ENCODE measurements at places on chromosomes 16 and 17.

GRCh38 chr17:7858522-7858810 lies 663 bp downstream of the CYB5D1 start:
- DNase-seq: peak; percentile 52

DNA sequence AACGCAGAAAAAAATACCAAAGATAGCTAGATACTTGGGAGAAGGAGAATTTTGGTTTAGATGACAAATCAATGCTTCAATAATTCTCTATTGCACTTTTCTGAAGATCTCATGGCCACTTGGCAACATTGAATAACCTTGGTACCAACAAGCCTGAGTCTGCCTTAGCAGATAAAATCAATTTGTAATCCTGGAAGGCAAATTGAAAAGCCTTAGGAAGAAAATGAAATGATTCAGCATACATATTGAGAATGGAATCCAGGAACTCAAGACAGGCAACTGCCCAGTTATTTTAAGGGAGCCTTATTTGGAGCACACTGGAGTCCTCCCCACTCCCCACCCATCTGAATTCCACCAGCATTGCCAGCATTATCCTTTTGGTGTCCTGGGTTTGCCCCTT lies 109.3 kb upstream of the SOX9 start:
- DNase-seq: no peak

GRCh38 chr17:81980707-81981343 lies 3.4 kb downstream of the ASPSCR1 start:
- DNase-seq: no peak

DNA sequence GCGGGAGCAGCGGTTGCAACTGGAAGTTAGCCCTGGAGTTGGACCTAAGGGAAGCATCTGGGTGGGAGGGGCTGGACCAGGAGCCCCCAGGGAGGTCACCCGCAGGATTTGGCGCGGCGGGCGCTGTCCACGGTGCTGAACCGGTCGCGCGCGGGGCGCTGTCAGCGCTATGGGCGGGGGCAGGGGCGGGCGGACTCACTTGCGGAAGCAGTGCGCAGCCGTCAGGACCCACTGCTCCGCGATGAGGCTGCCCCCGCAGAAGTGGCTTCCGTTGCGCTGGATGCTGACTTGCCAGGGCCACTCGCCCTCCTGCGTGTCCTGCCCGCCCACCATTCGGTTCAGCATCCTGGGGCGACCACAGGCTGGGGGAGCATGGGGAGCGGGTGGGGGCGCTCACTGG lies 4.5 kb downstream of the PRSS27 start:
- DNase-seq: peak; percentile 72

DNA sequence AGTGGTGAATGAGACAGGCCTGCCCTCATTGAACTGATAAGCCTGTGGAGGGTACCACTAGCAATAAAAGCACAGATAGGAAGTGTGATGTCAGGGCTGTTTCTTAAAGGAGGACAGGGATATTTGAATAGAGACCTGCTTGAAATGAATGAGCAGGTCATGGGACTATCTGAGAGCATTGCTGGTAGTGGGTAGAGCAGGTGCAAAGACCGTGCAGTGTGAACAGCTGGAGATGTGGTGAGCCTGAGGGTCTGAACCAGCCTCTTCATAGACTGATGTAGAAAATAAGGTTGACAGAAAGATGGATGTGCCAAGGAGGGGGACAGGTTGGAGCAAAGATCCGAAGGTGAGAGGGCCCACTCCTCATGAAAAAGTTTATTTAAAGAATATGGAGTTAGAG lies 2.4 kb downstream of the NUP93 start:
- DNase-seq: no peak

GRCh38 chr16:70758786-70759185 lies 42.2 kb downstream of the VAC14 start:
- DNase-seq: no peak

- no peak for DNase-seq
These were observed 114.6 kb downstream of the SLC39A11 start for GRCh38 chr17:72977771-72978417.

DNA sequence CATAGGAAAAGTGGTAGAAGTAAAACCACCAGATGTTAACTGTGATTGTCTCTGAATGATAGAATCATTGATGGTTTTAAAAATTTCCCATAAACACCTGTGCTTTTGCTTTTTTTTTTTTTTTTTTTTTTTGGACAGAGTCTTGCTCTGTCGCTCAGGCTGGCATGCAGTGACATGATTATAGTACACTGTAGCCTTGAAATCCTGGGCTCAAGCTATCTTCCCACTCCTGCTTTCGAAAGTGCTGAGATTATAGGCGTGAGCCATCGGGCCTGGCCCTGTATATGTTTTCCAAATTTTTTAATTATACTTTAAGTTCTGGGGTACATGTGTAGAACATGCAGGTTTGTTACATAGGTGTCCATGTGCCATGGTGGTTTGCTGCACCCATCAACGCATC lies 80.5 kb downstream of the NF1 start:
- DNase-seq: no peak

- peak; percentile 72 for DNase-seq
These were observed 404.1 kb downstream of the WWOX start for GRCh38 chr16:78503602-78504001.

- DNase-seq: peak; percentile 60
These were observed 2.1 kb downstream of the PRKCA start for GRCh38 chr17:66304304-66305174.

DNA sequence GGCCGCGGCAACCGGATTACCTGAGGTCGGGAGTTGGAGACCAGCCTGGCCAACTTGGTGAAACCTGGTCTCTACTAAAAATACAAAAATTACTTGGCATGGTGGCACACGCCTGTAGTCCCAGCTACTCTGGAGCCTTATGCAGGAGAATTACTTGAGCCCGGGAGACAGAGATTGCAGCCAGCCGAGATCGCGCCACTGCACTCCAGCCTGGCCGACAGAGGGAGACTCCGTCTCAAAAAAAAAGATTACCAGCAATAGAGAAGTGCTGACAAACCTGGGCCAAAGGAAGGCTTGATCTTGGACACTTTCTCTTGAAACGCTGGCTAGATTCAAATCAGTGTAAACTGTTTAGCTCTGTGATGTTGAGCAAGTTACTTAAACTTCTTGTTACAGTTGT lies 4.3 kb downstream of the MT1H start:
- DNase-seq: peak; percentile 30

- no peak for DNase-seq
These were observed 34.3 kb upstream of the ERCC4 start for GRCh38 chr16:13885700-13886099.

DNA sequence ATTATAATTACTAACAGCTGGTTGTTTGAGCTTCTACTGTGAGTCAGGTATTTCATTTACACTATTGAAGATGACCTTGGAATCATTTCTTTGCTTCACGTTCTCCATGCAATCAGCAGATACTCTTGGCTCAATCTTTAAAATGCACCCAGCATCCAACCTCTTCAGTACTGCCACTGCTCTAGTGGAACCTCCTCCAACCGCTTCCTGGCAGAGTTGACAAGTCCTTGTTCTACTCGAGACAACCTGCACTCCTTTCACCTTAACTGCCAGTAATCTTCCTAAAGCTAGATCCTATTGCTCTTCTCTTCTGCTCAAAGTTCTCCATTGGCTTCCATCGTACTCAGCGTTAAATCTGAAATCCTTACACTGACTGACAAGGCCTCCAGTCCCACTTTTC lies 86.5 kb downstream of the SYCE1L start:
- no peak for DNase-seq

DNA sequence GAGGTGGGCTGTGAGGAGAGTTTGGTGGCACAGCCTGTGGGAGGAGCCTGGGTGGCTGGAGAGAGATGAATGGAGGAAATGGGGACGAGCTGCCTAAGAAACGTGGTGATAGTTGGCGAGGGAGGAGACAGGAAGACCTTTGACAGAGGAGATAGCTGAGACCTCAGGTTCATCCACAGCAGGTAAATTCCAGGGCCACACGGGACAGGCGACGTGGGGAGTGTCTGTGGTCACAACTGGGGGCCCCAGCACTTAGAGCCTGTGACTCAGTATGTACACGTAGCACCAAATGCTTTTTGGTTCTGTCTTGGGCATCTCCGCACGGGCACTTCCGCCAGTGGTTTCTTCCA lies 7.7 kb downstream of the MINK1 start:
- peak; percentile 13 for DNase-seq

GRCh38 chr17:49352587-49353154 lies 9.4 kb downstream of the ZNF652 start:
- DNase-seq: no peak

DNA sequence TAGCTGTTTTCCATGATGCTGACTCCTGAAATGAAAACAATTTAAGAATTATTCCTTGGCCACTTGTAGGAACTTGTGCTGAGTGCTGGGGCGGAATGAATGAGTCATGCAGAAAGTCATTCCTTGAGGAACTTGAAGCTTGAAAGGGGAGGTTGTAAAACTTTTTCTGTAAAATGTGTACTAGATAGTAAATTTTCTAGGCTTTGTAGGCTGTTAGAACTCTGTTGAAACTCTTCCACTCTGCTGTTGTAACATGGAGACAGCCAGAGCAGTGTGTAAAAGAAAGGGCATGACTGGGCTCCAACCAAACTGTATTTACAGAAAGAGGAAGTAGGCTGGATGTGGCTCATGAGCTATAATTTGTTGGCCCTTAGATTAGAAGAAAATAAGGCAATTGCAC lies 46.1 kb downstream of the ABCA8 start:
- DNase-seq: no peak

- no peak for DNase-seq
These were observed 81.7 kb upstream of the MSI2 start for GRCh38 chr17:57174591-57174990.

- DNase-seq: no peak
These were observed 64.2 kb downstream of the GNA13 start for GRCh38 chr17:64992325-64992802.

DNA sequence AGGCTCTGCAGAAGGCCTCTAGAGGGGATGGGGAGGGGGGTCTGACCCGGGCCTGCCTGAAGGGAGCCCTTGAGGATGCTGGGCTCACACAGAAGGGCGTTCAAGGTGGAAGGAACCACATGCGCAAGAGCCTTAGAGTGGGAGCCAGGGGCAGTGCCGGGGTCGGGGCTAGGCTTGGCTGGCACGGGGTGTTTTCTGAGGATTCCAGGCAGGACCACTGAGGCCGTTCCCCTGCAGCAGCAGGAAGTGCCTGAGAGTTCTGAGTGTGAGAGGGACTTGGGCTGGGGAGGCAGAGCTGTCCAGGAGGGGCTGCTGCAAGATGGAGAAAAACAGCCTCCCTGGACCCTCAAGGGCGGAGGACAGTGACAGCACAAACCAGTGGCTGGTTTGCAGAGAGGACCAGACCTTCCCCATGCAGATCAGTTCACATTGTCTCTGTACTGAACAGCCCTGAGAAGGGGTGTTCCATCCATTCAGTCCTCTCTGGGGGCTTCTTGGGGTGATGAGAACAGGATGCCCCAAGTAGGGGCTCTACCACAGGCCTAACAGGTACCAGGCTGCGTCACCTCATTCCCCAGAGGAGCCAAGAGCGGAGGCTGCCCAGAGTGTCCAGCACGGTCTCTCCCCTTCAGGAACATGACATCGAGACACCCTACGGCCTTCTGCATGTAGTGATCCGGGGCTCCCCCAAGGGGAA lies 3.4 kb downstream of the NDRG4 start:
- no peak for DNase-seq

GRCh38 chr17:57528058-57528451 lies 217.0 kb downstream of the CCDC182 start:
- no peak for DNase-seq

- peak; percentile 64 for DNase-seq
These were observed 652 bp downstream of the VPS35L start for GRCh38 chr16:19555938-19556771.

DNA sequence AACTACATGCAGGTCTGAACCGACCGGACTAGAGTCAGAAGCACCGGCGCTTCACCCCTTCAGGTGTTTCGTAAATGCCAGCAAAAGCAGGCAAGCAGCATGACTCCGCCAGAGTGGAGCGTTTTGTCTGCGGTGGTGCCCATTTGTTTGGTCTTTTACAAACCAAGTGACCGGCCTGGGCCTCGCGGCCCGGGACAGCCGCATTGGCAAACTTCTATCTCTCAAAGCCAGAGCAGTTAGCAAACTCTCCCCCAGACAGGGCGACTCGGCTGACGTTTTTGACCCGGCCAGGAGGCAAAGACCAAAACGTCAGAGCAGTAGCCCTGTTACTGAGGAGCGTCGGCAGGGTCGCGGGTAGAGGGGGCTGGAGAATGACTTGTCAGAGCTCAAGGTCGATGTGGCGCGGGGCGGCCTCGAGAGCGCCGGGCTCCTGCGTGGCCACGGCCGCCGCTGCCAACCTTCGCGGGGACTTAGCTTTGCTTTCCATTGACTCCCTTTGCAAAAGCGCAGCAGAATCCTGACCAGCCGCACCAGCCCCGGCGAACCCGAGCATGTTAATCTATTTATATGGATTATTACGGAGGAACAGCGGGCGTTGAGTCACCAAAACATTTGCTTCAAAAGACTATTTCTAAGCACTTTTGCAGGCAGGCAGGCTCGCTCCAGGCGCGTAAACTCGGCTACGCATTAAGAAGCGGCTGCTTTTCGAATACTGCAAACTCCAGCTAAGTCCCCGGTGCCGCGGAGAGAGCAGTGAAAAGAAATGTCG lies 763 bp upstream of the SOX9 start:
- DNase-seq: no peak

GRCh38 chr17:62737513-62737912 lies 70.6 kb downstream of the MARCHF10 start:
- peak; percentile 45 for DNase-seq

DNA sequence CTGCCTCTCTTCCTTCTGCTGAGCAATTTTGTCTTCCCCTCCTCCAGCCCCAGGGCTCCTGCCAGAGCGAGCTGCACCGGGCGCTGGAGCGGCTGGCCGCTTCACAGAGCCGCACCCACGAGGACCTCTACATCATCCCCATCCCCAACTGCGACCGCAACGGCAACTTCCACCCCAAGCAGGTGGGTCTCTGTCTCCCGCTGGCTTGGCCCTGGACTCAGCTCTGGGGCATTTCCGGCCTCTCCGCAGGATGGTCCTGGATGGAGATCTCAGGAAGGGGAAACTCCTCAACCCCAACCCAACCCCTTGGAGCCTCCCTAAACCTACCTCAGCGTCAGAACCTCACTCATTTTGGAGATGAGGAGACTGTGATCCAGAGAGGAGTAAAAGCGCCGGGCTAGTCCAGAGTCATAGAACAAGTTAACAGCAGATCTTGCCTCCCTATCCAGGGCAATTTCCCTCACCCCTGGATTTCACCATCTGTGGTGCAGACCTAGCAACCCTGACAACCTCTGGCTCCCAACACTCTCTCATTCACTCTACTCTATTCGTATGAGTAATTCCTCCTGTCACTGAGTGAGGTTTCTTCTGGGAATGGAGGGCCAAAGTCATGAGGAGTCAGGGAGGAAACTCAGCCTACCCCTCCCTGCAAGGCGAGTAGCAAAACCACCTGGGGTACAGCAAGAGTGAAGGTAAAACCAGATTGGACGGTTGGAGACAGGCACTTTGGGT lies 10.8 kb downstream of the IGFBP4 start:
- no peak for DNase-seq

DNA sequence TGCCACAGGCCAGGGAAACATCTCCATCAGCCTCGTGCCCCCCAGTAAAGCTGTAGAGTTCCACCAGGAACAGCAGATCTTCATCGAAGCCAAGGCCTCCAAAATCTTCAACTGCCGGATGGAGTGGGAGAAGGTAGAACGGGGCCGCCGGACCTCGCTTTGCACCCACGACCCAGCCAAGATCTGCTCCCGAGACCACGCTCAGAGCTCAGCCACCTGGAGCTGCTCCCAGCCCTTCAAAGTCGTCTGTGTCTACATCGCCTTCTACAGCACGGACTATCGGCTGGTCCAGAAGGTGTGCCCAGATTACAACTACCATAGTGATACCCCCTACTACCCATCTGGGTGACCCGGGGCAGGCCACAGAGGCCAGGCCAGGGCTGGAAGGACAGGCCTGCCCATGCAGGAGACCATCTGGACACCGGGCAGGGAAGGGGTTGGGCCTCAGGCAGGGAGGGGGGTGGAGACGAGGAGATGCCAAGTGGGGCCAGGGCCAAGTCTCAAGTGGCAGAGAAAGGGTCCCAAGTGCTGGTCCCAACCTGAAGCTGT lies 3.4 kb downstream of the NXPH3 start:
- DNase-seq: no peak

Measured in activated CD4-positive, alpha-beta T cell treated with anti-CD3 and anti-CD28 coated beads, Interleukin-2, Interleukin-6, amounts not matched to agents 100 ng/mL and 50 ng/mL, durations not matched to agents 16 hours and 8 hours (primary cell).